ENCODE measurements at places on chromosomes 7 and 10. TPM values are rescaled to one million over a fixed set of nuclear protein-coding genes. Genes with fewer than 3 reads are reported as not detected.

The DYDC2 gene
- 2.0 TPM for total RNA-seq

The TRAPPC14 gene
- total RNA-seq, result 12.6 TPM

The ELN gene
- total RNA-seq, result 357 TPM

GRCh38 chr10:69645296-69646184 lies 15.5 kb downstream of the FAM241B start:
- H3K27me3 ChIP-seq, result no peaks in the 10 kb centered on the region
- H3K4me3 ChIP-seq, result no peak overlapping the region
- no peak overlapping the region for H3K27ac ChIP-seq
- H3K4me1 ChIP-seq, result no peaks in the 10 kb centered on the region
- no peak for DNase-seq

- H3K4me3 ChIP-seq, result no peak overlapping the region
- no peaks in the 10 kb centered on the region for H3K36me3 ChIP-seq
- peak overlapping the region; percentile 87 for H3K27ac ChIP-seq
- DNase-seq, result peak; percentile 97
- peaks cover 98% of the 10 kb centered on the region for H3K4me1 ChIP-seq
- H3K27me3 ChIP-seq, result no peaks in the 10 kb centered on the region
These were observed 38.6 kb upstream of the SH2D4B start for GRCh38 chr10:80498833-80499741.

- H3K27me3 ChIP-seq, result no peaks in the 10 kb centered on the region
- no peak for DNase-seq
- H3K36me3 ChIP-seq, result no peaks in the 10 kb centered on the region
- H3K27ac ChIP-seq, result no peak overlapping the region
These were observed 40.6 kb downstream of the CCDC172 start for GRCh38 chr10:116364868-116365267.

GRCh38 chr7:55234408-55234807 lies 130.7 kb upstream of the LANCL2 start:
- no peaks in the 10 kb centered on the region for H3K27me3 ChIP-seq
- no peak for DNase-seq
- no peaks in the 10 kb centered on the region for H3K4me1 ChIP-seq

GRCh38 chr7:113810080-113810744 lies 108.6 kb downstream of the PPP1R3A start:
- H3K36me3 ChIP-seq, result no peaks in the 10 kb centered on the region
- no peak overlapping the region for H3K4me3 ChIP-seq
- no peaks in the 10 kb centered on the region for H3K27me3 ChIP-seq
- no peak overlapping the region for H3K27ac ChIP-seq

DNA sequence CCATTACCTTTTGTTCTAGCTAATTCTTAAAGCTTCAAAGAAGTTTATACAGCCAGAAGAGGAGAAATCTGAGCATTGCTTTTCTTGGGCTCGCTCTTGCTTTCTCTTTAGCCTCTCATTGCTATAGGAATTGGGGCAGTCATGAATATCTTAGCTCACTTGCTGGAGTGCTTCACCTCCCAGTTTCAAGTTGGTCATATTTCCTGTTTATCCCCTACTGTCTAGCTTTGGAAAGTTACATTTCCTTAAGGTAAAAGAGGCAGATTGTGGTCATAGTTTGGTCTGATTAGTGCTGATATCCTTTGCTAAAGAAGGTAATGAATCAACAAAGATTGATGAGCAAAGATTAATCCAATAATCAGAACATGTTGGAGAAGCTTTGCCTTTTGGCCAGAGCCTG lies 77.7 kb upstream of the GLI3 start:
- no peak for DNase-seq
- H3K4me3 ChIP-seq, result no peak overlapping the region
- no peaks in the 10 kb centered on the region for H3K4me1 ChIP-seq
- no peaks in the 10 kb centered on the region for H3K27me3 ChIP-seq
- H3K27ac ChIP-seq, result no peak overlapping the region

DNA sequence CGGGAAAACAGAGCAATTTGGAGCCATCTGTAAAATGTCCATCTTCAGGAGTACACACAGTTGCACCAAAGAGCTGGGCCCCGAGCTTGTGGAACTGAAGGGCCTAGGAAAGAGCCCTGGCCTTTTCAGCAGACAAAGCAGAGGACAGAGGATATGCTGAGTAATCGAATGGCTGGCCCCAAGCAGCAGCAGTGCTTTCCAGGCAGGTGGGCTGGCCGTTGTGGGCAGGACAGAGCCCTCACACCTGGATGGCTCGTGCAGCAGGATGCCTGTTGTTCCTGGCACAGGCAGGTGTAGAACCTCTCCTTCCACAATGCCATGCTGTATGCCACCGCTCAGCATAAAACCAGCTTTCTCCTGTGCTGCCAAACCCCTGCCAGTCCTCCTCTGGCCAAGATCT lies 32.5 kb upstream of the TNS3 start:
- no peak overlapping the region for H3K27ac ChIP-seq
- H3K36me3 ChIP-seq, result no peaks in the 10 kb centered on the region
- no peaks in the 10 kb centered on the region for H3K27me3 ChIP-seq
- H3K4me3 ChIP-seq, result no peak overlapping the region
- no peak for DNase-seq
- H3K4me1 ChIP-seq, result peaks cover 15% of the 10 kb centered on the region

DNA sequence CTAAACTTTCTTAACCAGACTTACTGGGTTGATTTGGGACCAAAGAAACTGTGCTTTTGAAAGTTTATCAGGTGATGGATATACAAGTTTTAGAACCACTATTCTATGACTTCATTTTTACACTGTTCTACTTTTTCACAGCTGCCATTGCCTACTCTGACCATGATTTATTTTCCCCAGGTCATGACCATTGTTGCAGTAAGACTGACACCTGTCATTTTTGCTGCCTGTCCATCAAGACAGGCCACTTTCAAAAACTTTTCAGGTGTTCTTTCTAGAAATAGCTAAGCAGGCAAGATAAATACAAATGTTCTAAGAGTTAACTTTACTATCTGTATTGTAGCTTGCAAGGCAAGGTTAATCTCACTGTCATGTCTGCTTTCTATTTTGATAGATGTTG lies 147.9 kb upstream of the SEMA3C start:
- H3K4me1 ChIP-seq, result no peaks in the 10 kb centered on the region
- no peak overlapping the region for H3K4me3 ChIP-seq
- DNase-seq, result no peak
- no peak overlapping the region for H3K27ac ChIP-seq

- H3K36me3 ChIP-seq, result no peaks in the 10 kb centered on the region
- peaks cover 15% of the 10 kb centered on the region for H3K4me1 ChIP-seq
- DNase-seq, result no peak
- no peaks in the 10 kb centered on the region for H3K27me3 ChIP-seq
- no peak overlapping the region for H3K4me3 ChIP-seq
These were observed 16.6 kb downstream of the ZNF862 start for GRCh38 chr7:149854611-149855360.

DNA sequence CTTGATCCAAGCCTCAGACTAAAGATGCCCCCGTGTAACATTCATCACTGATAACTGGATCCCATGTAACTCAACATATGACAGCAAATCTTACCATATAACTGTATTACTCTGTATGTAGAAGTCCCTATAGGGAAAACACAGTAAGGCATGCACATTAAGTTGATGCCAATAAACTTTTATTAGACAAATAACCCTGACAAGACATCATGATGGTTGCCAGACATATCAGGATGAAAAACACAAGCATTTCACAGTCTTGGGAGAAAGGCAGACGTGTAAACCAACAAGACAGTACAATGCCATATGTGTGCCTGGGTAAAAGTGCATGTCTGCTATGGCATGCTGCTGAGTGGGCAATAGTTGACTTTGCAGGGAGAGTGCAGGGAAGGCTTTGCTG lies 142.2 kb downstream of the HERPUD2 start:
- no peak overlapping the region for H3K27ac ChIP-seq
- H3K4me3 ChIP-seq, result no peak overlapping the region
- peaks cover 15% of the 10 kb centered on the region for H3K4me1 ChIP-seq
- no peaks in the 10 kb centered on the region for H3K27me3 ChIP-seq
- no peaks in the 10 kb centered on the region for H3K36me3 ChIP-seq

GRCh38 chr7:87339373-87339897 lies 6.0 kb upstream of the CROT start:
- H3K27me3 ChIP-seq, result no peaks in the 10 kb centered on the region
- H3K27ac ChIP-seq, result no peak overlapping the region

- H3K4me3 ChIP-seq, result no peak overlapping the region
- H3K4me1 ChIP-seq, result no peaks in the 10 kb centered on the region
- no peak overlapping the region for H3K27ac ChIP-seq
- no peaks in the 10 kb centered on the region for H3K27me3 ChIP-seq
- DNase-seq, result no peak
These were observed 101.6 kb upstream of the FAM13C start for GRCh38 chr10:59463909-59464308.

Measured in upper lobe of left lung (tissue), 6 donors.